NCI-H1092 (cell line): ENCODE measurements at places on chromosomes 12 and 14.

DNA sequence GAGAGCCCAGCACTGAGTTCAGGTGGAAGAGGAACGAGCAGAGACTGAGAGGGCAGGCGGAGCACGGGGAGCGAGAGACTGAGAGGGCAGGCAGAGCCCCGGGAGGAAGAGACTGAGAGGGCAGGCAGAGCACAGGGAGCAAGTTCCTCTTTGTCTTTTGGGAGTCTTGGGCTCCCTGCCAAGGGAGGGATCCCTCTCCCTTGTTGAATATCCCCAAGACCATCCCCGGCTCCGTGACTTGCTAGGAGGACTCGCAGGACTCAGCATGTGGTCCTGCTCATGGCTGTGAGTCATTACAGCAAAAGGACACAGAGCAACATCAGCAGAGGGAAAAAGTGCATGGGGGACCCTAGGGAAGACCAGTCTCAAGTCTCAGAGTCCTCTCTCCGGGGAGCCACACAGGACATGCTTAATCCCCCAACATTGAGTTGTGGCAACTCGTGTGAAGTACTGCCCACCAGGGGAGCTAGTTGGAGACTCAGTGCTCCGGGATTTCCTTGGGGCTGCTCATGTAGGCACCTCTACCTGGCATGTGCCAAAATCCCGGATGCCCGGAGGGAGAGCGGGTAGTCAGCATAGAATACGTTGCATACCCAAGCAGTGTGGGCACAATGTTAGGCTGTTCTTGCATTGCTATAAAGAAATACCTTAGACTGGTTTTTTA, 81.0 kb downstream of the CCDC92 start:
- no peak for DNase-seq

DNA sequence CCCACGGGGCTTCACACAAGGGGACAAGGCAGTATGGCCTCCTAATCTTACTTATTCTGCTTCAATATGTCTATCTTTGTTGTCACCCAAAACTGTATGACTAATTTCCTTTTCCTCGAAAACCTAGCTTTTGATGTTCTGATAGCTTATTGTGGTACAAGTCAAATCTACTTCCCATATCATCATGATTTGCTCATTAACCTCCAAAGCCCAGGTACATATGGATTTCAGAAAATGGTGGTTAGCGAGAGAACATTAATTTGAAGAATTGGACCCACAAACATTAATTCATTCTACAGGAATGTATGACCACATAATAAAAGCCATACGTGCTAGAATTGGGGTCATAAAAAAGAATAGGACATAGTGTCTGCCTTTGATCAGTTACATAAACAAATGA, 412.5 kb downstream of the CCDC91 start:
- no peak for DNase-seq

GRCh38 chr12:16352481-16352880, 5.0 kb downstream of the MGST1 start:
- DNase-seq: no peak

GRCh38 chr14:98963610-98964009, 308.4 kb downstream of the BCL11B start:
- no peak for DNase-seq
